ENCODE measurements at places on chromosomes 12 and 14.

DNA sequence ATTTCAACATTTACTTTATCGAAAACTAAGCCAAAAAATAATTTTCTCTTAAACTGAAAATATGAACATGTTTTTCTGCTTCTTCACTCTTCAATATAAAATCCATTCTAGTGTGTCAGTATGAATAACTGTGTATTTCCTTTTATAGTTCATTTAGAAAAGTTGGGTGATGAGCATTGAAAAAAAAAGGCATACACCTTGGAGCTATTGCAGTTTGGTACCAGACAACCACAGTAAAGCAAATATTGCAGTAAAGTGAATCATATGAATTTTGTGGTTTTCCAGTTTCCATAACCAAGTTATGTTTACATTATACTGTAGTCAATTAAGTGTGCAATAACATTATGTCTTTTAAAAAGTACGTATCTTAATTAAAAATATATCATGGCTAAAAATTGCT lies 195.0 kb upstream of the FOXG1 start:
- no peak for DNase-seq

DNA sequence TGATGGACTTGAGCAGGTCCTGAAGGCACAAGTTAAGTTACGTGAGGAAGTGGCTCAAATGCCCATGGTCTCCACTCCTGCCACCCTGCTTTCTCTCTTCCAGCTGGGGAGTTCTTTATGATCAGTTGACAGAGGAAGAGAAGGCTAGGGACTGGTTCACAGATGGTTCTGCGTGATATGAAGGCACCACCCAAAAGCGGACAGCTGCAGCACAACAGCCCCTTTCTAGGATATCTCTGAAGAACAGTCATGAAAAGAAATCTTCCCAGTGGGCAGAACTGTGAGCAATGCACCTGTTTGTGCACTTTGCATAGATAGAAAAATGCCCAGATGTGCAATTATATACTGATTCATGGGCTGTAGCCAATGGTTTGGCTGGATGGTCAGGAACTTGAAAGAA lies 162.4 kb upstream of the FSCB start:
- no peak for DNase-seq

GRCh38 chr14:73723406-73723796 lies 9.2 kb upstream of the PNMA1 start:
- DNase-seq, result no peak

GRCh38 chr12:57342207-57342691 lies 88.6 kb downstream of the R3HDM2 start:
- DNase-seq, result no peak
